ENCODE measurements at places on chromosomes 2 and 18.
A peak's percentile ranks its signal among the peaks of the same experiment; 100 is the strongest.

GRCh38 chr2:174683392-174683759 lies 80.9 kb downstream of the CHRNA1 start:
- DNase-seq, result no peak

DNA sequence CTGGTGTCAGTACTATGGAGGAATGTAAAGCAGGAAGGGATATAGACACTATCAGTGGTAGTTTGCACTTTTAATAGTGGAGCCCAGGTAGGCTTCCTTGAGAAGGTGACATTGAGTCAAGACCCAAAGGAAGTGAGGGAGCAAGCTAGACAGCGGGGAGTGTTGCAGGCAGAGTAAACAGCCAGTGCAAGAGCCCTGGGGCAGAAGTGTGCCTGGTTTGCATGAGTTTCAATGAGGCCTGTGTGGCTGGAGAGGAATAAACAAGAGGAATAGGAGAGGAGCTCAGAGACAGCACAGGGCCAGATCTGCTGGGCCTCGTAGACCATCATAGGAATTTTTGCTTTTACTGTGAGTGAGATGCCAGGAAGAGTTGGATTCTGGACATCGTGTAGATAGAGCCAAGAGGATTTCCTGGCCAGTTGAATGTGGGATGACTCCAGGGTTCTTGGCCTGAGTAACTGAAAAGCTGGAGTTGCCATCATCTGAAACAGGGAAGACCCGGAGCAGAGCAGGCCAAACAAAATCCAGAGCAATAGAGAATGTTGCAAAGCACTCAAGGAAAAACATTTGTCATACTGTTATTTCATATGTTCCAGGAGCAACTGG lies 102.5 kb downstream of the SP3 start:
- DNase-seq, result no peak

DNA sequence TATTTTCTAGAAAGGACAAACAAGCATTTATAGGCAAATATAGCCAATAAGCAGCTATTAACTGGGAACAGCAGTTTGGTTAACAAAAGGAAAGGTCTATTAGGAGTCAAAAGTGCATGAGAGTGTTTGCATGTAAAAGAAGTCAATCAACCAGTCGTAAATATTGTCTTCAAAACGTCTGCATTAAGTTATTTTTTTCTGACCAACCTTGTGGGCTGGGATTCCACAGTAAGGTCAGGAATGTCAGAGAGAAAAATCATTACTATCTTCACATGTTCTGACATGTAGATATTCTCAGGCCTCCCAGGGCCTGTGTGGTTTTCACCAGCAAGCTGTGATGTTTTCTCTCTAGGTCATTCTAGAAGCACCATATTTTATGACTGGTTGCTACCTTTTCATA lies 922.5 kb downstream of the SUCLG1 start:
- DNase-seq, result no peak

DNA sequence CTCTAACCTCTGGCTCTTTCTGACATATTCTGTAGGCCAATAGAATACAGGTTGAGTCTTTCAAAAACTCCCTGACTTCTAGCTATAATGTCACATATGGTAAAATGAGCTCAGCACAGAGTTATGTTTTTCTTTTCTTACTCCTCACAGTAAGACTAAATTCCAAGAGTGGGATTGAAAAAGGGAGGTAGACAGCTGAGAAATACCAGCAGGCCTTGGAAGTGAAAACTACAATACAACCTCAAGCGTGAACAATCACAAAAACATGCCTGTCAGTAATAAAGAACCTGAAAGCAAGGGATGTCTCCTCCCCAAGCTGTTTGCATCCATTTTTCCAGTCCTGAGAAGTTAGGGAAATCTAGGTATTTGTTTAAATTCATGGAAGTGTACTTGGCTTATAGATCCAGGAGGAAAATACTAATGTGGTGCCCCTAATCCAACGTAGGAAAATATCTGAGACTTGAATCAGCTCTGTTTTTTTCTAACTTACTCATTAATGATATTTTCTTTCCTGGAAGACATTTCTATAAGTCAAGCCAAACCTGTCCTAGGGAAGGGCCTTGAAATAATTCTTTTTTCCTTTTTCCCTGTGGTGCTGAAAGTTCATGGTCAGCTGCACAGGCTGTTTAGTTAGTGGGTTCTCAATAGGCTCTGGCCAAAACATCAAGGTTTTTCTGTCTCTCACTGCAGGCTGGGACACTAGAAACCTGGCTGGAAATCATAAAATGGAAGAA lies 167.9 kb upstream of the SPATS2L start:
- DNase-seq, result no peak

DNA sequence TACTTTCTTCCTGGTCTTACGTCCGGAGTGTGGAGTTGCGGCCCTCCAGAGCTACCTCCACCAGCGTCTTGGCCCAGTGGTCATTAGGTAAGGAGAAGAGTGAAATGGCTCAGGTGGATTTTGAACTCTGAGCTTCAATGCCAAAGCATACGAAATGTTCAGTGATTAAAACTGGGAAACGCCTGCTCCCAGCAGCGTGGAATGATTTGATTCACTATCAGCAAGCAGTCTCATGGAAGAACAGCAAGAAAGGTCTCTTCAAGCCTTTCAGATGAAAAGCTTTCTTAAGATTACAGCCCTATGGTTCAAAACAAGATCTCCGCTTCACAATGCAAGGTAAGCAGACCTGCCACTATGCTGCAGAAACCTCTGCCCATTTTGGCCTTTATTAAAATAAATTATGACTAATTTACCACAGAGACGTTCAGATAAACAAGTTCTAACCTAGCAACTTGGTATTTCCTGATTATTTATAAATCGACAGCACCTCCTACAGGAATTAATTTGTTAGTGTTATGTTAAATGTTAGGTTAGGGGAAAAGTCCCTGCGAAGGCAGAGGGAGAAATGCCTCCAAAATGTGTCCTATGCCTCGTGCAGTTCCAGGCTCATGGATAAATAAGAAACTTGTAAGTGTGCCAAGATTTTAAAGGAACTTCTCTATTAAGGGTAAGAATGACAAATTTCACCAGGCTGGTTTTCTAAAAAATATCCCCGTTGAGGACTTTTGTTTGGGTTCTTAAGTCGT lies 10.1 kb downstream of the SP9 start:
- DNase-seq, result no peak

- DNase-seq, result no peak
Measured at GRCh38 chr2:232879618-232880494, 9.8 kb downstream of the SNORC start.

- no peak for DNase-seq
Measured at GRCh38 chr2:66014450-66014849, 420.5 kb upstream of the MEIS1 start.

- DNase-seq, result no peak
Measured at GRCh38 chr2:31260870-31261269, 26.9 kb downstream of the EHD3 start.

DNA sequence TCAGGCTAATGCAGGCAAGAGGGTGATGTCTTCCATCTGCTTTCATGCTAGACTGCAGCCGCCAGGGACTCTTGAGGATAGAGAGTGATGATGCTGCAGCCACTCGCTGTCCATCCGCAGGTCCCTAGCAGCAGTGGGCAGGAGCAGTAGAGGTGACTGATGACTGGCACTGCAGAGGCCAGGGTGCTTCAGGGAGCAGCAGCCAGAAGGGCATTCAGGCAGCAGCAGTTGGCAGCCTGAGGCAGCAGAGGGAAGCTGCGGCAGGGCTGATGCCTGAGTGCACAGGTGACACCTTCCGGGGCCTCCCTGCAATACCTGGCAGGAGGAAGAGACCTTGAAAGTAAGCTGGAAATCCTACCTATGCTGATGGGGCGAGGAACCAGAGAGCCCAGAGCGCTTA lies 214.2 kb downstream of the ICOS start:
- no peak for DNase-seq

DNA sequence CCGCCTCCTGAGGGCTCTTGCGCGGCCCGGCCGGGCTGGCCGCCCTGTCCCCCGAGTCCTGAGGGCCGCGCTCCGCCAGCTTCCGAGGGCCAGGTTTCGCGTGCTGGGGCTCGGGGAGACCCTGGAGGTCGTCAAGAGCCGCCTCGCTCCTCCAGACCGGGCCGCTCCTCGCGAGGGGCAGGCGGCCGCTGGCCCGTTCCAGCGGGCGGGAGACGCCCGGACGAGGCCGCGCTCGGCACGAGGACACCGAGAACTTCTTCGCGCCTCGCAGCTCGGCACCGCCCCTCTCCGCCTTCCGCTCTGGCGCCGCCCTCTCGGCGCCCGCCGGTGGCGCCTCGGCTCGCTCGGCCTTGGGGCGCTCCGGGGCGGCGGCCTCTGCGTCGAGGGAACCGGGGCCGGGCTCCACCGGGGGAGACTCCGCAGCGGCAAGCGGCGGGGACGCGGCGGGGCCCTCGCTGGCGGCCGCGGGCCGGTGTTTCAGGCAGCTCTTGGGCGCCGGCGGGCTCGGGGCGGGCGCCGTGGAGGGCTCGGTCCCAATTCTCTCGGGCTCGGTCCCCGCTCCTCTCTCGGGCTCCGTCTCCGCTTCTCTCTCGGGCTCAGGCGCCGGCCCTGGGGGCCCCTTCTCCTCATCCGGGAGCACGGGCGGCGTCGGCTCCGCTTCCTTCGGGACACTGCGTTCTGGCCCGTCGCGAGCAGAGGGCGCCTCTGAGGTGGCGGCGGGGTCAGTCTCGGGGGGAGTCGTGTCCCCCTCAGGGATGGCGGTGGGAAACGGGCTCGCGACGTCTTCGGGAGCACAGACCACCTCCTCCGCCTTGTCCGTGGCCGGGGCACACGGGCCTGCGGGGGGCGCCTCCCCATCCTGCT lies 91.6 kb upstream of the MGAT4A start:
- peak; percentile 51 for DNase-seq

GRCh38 chr18:10416065-10416464 lies 38.4 kb upstream of the APCDD1 start:
- DNase-seq, result no peak

GRCh38 chr2:152097290-152097800 lies 1.5 kb downstream of the CACNB4 start:
- no peak for DNase-seq

DNA sequence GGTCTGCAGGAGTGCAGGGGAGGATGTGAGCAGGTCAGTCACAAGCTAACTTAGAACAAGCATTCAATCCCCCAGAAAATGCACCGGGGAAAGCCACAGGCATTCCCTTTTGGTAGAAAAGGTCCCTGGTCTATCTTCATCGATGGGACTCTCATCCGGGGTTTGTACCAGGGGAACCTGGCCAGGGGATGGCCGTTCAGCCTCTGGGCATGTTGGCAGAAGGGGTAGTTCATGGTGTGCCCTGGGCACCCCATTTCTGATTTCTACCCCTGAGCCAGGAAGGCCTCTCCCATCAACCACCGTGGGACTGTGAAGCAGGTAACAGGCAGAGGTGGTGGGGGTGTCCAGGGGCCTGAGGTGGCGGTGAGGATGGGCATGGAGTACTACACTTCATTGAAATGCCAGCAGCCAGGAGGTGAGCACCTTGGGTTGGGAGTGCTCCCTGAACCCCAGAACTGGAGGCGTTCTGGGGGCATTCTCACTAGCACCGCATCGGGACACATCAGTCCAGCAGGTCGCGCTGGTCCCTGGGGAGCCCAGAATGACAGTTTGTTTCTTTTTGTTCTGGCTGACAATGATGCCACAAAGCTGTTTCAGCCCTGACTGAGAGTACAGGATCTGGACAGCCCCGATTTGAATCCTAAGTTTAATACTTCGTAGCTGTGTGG lies 172.3 kb downstream of the SMAD7 start:
- no peak for DNase-seq

Data from stimulated activated CD4-positive, alpha-beta T cell treated with anti-CD3 and anti-CD28 coated beads, Interleukin-12 subunit alpha, Interleukin-12 subunit beta, amount 100 ng/mL, for 48 hours (primary cell).